ENCODE measurements at places on chromosomes 6 and 20. TPM values are rescaled to one million over a fixed set of nuclear protein-coding genes. Genes with fewer than 3 reads are reported as not detected.

DNA sequence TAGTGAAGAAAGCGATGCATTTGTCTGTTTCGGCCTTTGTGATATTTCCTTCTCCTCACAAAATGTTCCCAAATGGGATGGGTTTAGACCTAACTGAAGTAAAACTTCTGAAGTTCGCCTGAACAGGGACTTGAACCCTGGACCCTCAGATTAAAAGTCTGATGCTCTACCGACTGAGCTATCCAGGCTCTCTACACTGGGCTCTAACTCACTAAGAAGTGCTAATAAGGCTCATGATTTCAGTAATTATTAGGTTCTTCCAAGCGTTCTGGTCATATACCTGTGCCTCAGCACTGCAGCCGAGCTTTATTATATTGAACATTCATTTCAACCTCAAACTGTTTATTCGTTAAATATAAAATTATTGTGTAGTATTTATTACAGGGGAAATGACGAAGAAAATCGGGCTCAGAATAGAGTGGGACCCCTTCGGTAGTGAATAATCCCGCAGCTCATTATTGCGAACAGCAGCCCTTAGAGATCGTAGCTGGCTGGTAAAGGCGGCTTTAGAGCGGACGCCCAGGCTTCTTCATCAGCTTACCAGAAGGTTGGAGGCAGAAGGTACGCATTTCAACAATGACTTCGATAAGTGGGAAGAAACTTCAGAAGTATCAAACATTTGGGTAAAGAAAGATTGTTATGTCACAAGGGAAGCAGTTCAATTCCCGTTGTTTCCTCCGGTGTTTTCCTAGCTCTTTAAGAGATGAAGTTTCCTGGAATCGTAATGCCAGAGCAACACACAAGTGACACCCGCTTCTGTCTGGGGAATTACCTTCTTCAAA lies 119.0 kb upstream of the ZNF184 start:
- DNase-seq = peak; percentile 80

- DNase-seq = no peak
These were observed 1.7 kb downstream of the CDC25B start for GRCh38 chr20:3797592-3798372.

The PROKR2 gene
- total RNA-seq = not detected

The OXT gene
- not detected for total RNA-seq

- no peak for DNase-seq
These were observed 61.9 kb downstream of the SASH1 start for GRCh38 chr6:148404456-148405054.

DNA sequence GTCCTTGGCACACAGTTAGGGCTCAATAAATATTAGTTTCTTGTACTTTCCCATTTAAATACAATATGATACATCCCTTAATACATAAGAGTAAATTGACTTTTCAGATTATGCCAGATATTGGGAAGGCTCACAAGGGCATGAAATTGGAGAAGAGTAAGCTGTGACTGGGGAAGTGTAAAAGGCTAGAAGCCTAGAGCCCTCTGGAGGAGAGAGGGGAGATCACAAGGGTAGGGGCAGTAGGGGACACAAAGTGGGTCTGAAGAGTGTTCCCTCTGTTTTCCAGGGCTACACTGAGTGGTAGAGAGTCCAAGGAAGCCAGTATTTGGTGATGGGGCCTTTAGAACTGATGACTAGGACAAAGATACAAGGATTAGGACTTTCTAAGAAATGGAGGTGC lies 562.9 kb upstream of the CHD6 start:
- no peak for DNase-seq

DNA sequence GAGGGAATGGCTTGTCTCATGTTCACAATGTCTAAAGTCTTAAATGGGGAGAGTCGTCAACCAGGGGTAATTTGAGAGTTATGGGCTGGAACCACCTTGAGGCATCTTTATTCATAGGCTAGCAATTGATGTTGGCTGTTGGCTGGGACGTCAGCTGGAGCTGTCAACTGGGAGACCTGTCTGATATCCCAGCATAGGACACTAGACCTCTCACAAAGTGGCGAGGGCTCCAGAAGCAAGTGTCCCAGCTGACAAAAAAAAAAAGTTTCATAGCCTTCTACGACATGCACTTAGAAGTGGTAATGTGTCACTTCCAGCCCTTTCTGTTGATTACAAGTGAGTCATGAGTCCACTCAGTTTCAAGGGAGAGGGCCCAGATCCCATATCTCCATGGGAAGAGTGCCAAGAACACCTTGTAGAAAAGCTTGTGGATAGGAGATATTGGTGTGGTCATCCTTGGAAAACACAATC lies 278.0 kb downstream of the ESR1 start:
- DNase-seq = no peak

DNA sequence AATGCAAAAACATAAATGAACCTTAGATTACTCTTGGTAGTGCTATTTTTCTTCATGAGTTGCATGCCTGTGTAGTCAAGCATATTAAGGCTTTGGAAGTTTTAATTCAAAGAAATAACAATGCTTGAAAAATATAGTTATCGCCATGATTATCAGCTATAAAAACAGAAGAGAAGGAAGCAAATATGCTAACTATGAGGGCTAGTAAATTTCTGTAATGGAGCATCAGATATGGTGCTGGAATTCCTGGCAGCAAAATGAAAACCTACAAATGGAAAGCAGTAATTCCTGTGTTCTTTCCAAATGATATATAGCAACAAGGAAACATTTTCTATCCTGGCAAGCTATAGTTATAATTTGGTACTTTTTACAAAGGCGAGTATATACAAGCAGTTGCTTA lies 29.7 kb downstream of the DOP1A start:
- DNase-seq = no peak

GRCh38 chr6:105272786-105273185 lies 93.0 kb upstream of the POPDC3 start:
- DNase-seq = no peak

The LY6G6D gene
- not detected for total RNA-seq

GRCh38 chr6:96213784-96214183 lies 198.0 kb downstream of the FUT9 start:
- DNase-seq = no peak

DNA sequence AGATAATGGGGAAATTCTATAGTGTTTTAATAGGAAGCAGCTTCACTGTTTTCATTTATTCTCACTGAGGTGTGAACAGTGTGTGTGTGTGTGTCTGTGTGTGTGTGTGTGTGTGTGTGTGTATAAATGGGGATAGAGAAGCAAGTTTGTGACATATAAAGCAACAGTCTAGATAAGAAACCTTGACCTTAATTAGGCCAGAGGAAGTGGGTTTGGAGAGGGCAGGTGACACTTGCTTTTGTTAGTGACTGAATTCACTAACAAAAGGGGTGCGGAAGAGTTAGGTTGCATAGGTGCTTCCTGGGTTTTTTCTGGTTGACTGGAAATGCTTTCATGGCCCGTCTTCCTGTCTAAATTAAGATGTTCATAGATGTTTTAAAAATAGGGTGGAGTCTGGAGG lies 515.7 kb upstream of the FLRT3 start:
- no peak for DNase-seq

- no peak for DNase-seq
These were observed 10.7 kb downstream of the PPIL1 start for GRCh38 chr6:36863670-36864540.

The SIRT5 gene
- 7.6 TPM for total RNA-seq

DNA sequence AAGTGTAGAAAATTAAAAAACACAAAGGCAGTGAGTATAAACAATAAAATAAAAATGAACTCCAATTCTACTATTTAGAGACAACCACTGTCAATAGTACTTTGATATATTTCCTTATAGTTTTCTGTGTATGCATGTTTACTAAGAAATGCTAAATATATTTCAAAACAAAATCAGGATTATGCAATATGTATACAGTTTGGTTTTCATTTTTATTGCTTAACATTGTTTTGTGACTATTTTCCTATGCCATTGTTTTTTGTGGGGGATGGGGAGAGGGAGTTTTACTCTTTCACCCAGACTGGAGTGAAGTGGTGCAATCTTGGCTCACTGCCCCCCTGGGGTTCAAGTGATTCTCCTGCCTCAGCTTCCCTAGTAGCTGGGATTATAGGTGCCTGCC lies 19.6 kb downstream of the OR2A4 start:
- DNase-seq = no peak

The NR2E1 gene
- not detected for total RNA-seq

DNA sequence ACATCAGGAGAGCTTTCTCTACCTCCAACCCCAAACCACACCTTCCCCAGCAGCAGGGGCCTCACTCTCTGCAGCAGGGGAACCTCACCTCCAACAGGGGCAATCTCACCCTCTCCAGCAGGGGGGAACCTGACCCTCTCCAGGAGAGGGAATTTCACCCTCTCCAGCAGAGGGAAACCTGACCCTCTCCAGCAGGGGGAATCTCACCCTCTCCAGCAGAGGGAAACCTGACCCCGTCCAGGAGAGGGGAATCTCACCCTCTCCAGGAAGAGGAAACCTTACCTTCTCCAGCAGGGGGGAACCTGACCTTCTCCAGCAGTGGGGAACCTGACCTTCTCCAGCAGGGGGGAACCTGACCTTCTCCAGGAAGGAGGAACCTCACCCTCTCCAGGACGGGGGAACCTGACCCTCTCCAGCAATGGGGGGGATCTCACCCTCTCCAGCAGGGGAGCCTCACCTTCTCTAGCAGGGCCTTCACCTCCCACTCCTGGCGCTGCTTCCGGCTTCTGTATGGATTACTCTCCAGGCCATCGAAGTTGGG lies 3.1 kb downstream of the B3GALT4 start:
- peak; percentile 69 for DNase-seq

GRCh38 chr20:61555566-61555965 lies 303.5 kb downstream of the CDH4 start:
- no peak for DNase-seq

The CYP21A2 gene
- total RNA-seq = not detected

- DNase-seq = no peak
These were observed 8.1 kb upstream of the C20orf144 start for GRCh38 chr20:33653900-33654596.

The ULBP1 gene
- 7.0 TPM for total RNA-seq

The SNAP25 gene
- total RNA-seq = 5.8 TPM

DNA sequence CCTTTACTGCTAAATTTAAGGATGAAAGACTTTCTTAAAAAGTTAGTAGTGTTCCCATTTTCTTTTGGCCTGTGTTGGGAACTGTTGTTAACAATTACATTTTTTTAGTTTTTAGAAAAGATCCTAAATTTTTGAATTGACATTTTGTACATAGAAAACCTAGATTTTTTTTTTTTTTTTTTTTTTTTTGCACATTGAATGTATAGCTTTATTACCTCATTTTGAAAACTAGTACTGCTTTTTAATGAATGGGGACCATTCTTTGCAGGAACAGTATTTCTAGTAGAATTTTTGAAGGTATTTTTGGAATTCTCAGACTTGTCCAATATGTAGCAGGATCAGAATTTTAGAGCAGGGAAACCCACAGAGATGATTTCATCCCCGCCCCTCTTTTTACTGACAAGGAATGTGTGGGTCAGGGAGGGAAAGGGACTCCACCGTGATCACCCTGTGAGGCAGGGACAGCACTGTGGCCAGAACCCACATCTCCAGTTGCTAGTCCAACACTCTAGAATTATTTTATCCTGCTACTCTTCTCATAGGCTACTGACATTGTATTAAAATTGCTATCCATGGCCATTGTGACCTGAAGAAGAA lies 154.4 kb upstream of the SUPT3H start:
- DNase-seq = no peak

DNA sequence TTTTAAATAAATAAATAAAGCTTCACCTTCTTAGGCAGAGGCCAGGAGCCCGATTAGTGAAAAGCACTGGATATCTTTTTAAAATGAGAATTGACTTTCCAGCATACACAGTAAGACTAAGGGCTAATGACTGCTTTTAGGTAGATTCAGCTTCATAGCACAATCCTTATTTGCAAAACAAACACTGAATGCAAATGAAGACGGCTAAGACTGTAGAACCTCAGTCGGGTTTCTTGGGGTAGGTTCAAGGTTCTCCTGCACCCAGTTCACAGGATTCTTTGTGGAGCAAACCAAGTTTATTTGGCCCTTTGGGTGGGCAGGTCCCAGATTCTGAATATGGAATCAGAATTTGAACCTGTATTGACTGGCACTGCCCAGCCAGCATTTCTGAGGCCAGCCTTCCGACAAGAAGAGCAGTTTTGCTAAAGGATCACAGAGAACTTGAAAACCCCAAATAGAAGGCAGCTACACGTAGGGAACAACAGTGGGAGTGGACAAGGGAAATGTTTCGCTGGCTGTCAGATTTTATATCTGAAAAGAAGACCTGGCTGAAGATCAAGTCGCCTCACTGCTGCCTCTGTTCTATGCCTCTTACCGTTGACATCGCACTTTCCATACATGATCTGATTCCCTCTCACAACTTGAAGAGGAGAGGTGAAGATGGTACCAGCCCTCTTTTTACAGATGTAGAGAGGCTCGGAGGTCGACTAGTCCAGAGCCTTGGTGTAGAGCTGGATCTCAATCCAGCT lies 8.2 kb downstream of the TRERF1 start:
- DNase-seq = no peak

The STK38 gene
- total RNA-seq = 24.2 TPM

DNA sequence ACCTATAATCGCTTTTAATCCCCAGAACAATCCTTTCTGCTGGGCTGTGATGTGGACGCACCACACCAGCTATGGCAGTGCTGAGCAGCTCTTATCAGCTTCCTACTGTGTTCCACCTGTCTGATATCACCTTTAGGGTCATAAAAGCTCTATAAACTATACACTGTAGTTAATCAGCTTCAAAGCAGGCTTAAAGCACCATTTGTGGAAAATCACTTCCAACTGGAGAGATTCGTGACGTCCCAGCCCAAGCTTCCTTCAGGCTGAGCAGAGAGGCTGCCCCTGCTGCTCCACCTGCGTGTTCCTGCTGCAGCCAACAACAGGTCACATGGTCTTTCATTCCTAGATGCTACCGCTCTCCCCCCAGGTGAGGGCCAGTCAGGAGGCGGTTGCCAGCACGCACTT lies 156.5 kb downstream of the SMOC2 start:
- DNase-seq = no peak

DNA sequence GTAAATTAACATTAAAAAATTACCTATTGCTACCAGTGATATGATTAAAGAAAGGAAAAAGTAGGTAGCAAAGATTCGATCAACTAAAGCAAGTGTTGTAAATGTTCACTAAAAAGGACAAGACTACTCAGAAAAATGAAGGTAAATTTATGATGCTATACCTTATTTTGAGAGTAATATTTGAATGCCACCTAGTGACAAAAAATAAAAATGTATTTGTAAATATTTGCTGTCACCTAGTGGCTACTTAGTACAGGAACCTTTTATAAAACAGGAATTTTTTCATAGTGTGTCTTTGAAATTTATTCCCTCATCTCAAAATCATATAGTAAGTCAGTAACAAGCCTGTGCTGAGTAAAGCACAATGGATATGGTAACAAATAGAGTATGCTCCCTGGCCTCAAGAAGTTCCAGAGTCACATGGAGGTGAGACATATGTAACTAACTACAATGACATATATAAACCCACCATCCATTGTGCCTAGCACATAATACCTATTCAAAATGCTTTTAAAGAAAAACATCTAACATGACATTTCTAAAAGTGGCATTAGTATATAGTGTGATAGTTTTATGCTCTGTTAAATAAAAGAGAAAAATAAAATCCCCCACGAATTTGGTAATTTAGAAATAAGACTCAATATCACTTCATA lies 193.1 kb upstream of the SIM1 start:
- peak; percentile 44 for DNase-seq
